ENCODE measurements at places on chromosomes 5 and 9. TPM values are rescaled to one million over a fixed set of nuclear protein-coding genes. Genes with fewer than 3 reads are reported as not detected.

OR1J4 gene
- total RNA-seq = not detected

GCNT4 gene
- 1.8 TPM for total RNA-seq

- peak; percentile 43 for DNase-seq
These were observed 66.9 kb downstream of the CTSL start for GRCh38 chr9:87792831-87793288.

INSYN2B gene
- 33.5 TPM for total RNA-seq

DNA sequence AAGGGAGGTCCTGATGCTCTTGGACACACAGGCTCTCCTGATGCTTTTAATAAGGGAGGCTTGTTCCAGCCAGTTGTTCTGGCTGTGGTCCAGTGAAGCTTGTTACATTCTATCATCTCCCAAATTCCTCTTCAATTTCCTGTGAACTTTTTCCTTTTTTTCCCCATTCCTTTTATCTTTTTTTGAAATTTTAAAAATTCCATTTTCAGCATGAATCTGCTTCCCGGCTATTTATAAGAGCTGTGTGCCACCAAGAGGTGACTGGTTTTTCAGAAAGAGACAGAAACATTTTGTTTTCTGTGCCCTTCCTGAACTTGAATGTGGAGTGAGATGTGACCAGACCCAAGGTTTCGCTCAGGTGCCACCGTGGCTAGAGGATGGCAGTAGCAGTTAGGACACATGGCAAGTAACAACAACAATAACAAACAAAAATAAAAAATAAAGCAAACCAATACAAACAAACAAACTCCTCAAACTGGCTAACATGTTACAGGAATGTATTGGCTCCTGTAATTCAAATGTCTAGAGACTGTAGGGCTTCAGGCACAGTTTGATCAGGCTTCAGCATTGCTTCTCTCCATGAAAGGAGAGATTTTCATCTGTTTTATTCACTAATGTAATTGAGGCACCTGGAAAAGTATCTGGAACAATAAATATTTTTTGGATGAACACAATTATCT lies 121.1 kb downstream of the BOD1 start:
- DNase-seq = peak; percentile 25

SHOC1 gene
- total RNA-seq = not detected

WWC1 gene
- total RNA-seq = 10.3 TPM

IRX2 gene
- total RNA-seq = 0.36 TPM

TXNDC8 gene
- not detected for total RNA-seq

FSTL4 gene
- 0.18 TPM for total RNA-seq

DNA sequence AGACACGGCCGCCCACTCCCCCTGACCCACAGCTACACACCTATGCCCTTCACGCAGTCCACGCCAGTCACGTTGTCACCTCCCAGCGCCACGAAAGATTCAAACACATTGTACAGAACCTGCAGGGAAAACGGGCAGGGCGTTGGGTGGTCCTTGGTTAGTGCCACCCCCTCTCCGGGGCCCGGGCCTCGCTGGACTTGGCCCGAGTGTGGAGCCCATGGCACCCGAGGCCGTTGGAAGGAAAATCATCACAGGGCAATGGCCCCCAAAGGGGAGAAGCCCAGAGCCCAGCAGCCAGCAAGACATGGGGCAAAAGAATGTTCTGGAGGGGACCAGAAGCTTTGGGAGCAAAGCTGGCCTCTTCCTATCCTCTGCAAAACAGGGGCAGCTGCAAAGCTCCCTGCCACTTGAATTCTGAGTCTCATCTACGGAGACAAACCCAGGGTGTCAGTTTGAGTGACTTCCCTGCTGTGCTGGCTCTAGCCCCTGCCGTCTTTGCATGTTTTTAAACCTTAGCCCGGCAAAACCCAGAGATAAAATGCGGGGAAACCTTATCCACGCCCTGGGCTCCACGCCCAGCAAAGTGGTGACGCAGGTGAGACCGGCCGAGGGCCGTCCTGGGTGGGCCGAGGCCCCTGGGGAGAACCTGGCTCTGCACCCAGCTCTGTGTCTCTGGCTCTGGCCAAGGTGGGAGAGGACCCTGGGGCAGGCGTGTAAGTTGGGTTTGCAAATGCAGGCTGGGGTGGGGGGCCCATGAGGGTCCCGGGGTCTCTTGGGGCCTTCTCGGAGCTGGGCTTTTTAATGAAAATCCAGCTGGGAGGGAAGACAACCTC lies 38.9 kb downstream of the SLC9A3 start:
- DNase-seq = no peak

- no peak for DNase-seq
These were observed 153.8 kb downstream of the CEMIP2 start for GRCh38 chr9:71614409-71615010.

GRCh38 chr9:38103340-38103739 lies 34.3 kb upstream of the SHB start:
- no peak for DNase-seq

DNA sequence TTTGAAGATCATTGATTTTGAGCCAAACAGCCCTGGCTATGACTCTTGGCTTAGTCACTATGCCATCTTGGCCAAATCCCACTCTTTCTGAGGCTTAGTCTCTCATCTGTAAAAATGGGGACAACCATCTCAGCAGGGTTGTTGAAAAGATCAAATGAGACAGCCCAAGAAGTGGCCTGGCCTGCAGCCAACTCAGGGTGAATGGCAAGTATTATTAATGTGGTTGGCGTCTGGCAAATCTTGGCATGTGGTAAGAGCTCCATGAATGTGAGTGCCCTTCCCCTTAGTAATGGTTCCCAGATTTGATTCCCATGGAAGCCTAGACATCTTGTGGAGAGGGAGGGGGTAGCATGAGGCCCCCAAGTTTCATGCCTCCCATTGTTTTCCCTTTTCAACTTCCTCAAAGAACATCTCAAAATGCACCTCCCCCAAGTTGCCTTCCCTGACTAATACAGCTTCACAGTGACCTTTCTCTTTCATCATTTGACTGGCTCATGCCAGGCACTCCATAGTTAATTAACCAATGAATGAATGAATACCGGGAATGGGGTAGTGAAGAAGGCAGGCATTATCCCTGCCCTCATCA lies 11.8 kb upstream of the TGFBI start:
- peak; percentile 74 for DNase-seq

SLC34A1 gene
- not detected for total RNA-seq

- peak; percentile 7 for DNase-seq
These were observed 112.4 kb downstream of the SSBP2 start for GRCh38 chr5:81638471-81638870.

- DNase-seq = no peak
These were observed 8.5 kb downstream of the RXFP3 start for GRCh38 chr5:33944543-33945132.

SLC25A48 gene
- total RNA-seq = not detected

DNA sequence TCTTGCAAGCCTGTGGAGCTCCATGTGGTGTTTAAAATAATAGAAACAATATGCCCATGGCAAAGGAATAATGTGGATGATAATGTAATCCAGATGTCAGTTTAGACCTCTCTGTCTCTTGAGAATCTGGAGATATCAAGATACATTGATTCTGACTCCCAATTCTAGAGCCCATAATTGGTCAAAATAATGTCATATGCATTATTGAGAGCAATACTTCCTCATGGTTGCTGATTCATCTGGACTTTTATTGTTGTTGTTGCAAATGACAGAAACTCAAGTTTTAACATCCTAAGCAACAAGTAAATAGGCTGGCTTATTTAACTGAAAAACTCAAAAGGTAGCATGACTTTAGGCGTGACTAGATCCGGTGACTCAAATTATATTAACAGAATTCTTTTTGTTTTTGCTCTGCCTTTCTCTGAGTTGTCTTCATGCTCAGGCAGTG lies 152.1 kb downstream of the PCSK1 start:
- DNase-seq = no peak
